ENCODE measurements at places on chromosomes 4 and X. TPM values are rescaled to one million over a fixed set of nuclear protein-coding genes. Genes with fewer than 3 reads are reported as not detected.
A peak's percentile ranks its signal among the peaks of the same experiment; 100 is the strongest.

The PSAPL1 gene
- total RNA-seq = not detected

DNA sequence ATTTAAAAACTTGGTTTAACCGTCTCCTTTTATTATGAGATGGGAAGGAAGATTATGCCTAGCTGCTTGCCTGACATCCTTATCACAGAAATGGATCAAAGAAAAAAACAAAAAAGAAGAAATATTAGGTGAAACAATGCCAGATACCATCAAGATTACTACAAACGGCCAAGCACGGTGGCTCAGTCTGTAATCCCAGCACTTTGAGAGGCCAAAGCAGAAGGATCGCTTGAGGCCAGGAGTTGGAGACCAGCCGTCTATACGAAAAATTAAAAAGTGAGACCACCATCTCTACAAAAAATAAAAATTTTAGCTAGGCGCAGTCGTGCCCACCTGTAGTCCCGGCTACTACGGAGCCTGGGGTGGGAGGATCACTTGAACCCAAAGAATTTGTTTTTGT, 2.3 kb downstream of the FRYL start:
- no peak for DNase-seq

DNA sequence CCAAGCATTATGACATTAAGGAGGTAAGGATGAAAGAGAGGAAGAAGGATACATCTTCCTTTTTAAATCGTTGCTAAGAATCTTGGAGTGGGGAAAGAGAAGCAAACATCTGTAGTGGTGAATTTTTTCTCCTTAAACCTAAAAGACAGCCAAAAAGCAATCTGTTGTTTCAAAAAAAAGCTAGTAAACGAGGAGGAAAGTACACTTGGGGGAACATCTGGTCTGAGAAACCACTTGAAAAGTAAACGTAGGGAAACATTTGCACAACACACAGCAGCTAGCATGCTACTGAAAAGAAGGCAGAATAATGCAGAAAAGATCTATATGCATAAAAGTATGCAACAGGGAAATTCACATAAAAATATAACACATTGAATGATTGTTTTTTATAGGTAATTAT, 1485.6 kb downstream of the PCDH19 start:
- DNase-seq = no peak

The SOWAHB gene
- not detected for total RNA-seq

DNA sequence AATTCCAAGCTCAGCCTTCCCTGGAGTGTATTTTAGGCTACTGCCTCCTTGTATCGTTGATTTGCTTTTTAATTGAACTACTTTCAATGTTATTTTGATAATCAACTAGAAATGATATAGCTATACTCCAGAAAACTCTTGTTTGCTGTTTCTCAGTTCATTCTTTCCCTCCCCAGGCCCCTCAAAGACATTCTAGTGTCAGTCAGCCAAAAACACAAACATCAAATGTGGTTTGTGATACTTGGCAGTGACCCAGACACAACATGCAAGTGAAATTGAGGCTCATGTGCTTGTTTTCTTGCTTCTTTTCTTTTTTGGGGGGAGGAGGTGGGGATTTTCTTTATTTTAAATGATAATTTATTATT, 7.6 kb downstream of the FAT4 start:
- no peak for DNase-seq

The G3BP2 gene
- total RNA-seq = 156 TPM

GRCh38 chr4:181971973-181972372, 271.2 kb upstream of the TENM3 start:
- DNase-seq = no peak

DNA sequence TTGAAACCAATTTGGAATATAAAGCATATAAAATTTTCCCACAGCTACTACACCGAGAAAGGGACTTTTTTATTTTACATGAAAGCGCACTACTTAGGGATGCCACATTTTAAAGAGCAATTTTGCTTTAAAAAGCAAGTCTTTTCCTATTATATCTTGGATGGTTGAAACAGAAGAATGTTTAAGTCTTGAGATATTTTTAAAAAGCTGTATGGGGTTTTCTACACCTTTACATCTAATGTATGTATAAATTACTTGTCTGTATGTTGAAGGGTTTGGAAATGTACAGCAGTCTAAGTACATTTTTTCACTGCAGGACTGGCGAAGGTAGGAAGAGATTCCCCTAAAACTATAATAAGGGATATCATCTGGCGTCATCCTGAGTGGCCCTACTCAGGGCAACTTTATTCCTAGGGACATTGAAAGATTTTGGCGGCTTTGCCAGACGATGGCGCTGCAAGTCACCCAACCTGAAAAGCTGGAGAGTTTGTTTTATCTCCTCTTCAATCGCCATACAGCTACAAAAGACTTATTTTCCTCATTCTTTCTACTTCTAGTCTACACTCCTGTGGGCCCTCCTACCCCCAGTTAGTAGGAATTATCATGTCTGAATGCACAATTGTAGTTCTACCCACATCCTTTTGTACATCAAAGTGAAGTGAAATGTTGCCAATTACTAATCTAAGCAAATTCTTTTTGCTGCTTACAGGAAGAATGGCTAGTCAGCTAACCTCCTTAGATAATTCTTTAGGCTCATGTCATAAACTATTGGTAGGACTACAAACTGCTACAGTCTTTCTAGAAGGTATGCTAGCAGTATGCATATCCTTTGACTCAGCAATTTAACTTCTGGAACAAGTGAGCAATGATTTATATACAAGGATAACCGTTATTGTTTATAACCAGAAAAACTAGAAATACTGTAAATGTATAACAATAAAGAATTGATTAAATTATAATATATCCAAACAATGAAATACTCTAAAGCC, 782 bp upstream of the NEK1 start:
- peak; percentile 66 for DNase-seq

- no peak for DNase-seq
These were observed 56.9 kb upstream of the TADA2B start for GRCh38 chr4:6986072-6986780.

The CSN3 gene
- not detected for total RNA-seq

DNA sequence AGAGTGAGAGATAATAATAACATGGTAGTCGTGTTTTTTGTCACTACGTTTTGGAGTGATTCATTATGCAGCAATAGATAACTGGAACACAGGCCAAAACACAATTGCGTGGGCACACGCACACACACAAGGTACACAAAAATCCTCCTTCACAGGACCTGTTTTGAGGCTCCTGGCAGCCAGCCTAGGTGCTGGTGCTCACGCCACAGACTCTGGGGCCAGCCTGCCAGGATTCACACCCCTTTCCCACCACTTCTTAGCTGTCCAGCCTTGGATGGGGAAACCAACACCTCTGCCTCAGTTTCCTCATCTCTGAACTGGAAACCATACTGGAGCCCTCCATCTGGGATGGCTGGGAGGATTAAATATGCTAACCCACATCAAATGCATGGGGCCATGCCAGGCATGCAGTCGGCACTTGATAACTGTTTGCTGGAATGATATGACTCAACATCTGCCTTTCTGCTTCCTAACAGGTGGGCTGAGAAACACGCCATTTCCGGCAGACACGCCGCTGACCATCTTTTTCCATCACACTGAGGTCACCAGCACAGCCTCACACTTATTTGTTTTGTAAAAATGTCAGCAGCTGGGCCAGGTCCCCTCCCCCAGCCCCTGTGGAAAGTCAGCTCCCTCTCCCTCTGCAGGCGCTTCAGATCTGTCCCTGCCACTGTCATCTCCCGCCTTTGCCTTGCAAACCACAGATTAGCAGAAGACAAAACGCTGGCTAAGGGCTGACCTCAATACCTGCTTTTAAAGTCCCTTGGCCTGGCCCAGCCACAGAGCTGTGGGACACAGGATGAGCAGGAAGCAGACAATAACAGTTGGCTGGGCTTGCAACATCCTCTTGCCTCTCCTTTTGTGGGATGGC, 237.5 kb downstream of the BCOR start:
- peak; percentile 81 for DNase-seq

Data from activated T-helper 2 cell treated with anti-CD3 and anti-CD28 coated beads, Interferon-gamma antibody, Interleukin-2, Interleukin-4, amounts not matched to agents 10 μg/mL and 5 μg/mL and 100 μg/mL, durations not matched to agents 14 hours and 24 hours and 36 hours (primary cell).